ENCODE measurements at places on chromosomes 6 and 20.

GRCh38 chr20:56922497-56922896 is 293.4 kb downstream of the TFAP2C start:
- DNase-seq, result no peak

DNA sequence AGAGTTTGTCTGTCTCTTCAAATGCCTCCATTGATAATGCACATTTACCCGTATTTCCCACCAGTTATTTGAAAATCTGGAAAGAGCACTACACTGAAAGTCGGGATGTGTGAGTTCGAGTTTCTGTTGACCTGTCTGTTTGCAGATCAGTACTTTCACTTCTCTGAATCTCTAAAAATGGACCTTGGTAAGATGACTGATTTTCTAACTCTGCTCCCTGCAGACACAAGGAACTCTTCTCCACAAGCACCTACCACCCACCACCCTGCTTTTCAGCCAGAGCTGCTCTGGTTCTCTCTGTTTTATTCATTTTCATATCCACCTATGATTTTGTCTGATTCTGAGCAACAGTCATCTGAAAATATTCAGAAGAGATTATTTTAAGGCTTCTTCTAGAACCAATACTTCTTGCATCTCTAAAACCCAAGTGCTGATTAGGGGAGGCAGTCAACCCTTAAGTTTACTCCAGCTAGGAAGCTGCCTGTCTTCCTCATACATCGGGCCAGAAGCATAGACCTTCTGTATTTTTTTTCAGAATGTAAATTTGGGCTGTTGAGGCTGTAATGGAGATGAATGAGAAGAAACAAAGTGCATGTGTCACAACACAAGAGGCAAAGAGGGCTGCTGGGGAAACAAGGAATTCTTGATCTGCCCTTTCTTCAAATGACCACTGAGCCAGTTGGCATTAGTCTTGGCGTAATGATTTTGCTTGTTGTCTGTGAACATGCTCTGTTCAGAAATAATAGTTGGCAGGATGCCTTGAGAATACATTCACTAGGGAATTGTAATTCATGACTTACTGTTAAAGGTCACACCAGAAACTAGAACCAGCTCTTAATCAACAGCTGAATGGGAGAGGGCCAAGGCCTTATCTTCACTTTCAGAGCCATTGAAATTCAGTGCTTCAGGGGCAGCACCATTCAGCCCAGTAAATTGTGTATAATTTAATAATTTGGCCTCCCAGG is 85.4 kb upstream of the MYLIP start:
- DNase-seq, result no peak

DNA sequence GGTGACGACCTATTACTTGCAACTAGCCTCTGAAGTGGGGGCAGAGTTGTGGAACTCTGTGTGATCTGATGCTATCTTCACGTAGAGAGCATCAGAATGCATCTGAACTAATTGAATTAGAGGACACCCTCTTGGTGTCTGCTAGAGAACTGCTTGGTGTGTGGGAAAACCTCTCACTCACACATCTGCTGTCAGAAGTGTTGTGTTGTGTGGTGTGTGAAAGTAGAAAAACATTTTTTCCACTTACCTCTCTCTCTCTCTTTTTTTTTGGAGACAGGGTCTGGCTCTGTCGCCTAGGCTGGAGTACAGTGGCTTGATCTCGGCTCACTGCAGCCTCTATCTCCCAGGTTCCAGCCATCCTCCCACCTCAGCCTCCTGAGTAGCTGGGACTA is 90.0 kb downstream of the CHMP4B start:
- no peak for DNase-seq

GRCh38 chr6:133807501-133807900 is 81.4 kb upstream of the TCF21 start:
- DNase-seq, result no peak

- DNase-seq, result no peak
These were observed 8.1 kb downstream of the FOXA2 start for GRCh38 chr20:22576273-22576672.

DNA sequence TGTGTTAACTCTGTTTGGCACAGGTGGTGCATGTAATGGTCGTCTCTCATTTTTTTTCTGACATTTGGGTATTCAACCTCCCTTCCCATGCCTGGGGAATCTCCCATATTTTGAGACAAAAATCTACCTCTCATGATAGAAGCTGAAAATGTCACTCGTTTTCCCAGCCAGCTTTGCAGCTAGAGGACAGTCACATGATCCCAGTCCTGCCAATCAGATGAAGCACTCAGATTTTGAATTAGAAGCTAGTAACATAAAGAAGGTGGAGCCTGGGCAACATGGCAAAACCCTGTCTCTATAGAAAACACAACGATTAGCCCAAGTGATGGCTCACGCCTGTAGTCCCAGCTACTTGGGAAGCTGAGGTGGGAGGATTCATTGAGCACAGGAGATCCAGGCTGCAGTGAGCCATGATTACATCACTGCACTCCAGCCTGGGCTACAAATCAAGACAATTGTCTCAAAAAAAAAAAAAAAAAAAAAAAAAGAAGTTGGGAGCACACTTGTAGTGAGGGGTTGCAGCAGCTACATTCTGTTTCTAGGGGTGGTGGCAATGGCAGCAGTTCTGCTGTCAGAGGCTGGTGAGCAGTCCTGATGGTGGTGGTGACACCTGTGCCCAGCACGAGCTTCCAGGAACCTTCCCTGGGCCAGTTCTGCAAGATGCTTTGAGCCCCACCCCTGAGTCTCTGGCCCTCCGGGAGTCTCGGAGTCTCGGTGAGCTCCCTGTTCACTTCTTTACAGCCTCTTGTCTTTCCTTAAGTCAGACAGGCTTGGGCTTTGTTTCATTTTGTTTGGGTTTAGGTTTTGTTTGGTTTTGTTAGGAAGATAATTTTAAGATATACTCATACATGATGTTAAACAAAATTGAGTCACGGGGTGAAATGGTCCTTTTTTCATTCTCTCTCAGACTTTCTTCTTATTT is 94.1 kb upstream of the KCNG1 start:
- no peak for DNase-seq

DNA sequence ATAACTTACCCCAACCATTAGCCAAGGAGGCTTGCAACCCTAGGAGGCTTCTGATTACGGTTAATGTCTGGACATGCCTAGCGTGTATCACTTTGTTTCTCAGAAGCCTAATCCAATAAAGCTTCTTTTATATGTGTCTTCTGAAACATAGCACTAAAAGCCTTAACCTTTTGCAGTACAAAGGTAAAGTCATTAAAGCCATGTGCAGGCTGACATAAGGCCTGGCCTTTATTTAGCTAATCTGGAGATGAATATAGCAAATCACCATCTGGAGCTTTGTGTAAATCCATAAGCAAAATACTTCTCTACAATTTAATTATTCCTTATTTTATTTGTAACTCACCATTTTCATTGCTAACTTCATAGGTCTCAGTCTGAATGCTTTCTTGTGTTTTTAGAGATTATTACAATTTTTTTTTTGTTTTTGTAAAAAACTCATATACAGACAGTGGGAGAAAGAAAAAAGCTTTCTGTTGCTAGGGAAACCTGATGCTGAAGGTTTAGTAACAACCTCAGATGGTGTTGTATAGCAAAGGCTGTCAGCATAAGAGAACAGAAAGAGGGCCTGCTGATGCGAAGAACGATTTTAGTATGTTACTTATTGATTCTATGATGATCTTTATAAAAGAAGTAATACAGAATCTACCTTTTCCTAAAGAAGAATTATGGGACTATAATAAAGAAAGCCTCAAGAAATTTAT is at the start of gene EYS:
TSS of gene EYS (minus strand) at position 101 of the 701 bp plus-strand sequence. CDS start 211,816 bp downstream, outside the sequence.
- no peak for DNase-seq

DNA sequence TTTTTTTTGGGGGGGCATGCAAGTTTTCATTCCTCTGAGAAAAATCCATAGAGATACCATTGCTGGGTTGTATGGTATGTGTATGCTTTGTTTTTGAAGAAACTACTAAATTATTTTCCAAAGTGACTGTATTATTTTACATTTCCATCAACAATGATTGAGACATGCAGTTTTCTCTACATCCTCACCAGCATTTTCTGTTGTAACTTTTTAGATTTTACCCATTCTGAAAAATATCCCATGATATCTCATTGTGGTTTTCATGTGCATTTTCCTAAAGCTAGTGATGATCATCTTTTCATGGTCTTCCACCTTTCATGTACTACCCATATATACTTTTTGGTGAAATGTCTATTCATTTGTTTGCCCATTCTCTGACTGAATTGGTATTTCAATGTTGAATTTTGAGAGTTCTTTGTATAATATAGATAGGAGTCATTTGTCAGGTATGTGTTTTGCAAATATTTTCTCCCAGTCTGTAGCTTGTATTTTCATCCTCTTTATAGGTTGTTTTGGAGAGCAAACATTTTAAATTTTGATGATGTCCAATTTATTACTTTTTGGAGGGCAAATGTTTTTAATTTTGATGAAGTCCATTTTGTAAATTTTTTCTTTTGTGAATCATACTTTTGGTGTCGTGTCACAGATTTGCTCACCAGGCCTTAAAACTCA is 827.5 kb upstream of the CITED2 start:
- no peak for DNase-seq

- no peak for DNase-seq
These were observed 46.5 kb downstream of the ADTRP start for GRCh38 chr6:11732036-11732631.

GRCh38 chr20:19074356-19074755 is 138.1 kb upstream of the SLC24A3 start:
- DNase-seq, result no peak

DNA sequence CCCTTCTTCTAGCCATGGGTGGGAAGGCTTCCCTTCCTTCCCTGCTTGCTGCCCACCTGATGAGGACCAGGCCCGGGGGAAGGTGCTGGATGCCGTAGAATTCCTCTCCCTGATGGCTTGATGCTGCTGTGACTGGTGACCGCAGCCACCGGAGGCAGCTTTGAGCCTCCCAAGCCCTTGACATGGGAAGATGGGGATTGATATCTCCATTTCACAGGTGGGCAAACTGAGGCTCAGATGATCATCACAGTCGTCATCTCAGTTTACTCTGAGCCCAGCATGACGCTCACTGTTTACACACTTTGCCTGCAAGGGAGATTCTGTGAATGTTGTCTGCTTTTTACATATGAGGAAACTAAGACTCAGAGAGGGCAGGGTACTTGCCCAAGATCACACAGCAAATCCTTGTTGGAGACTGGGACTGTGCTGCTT is 43.9 kb downstream of the SRC start:
- no peak for DNase-seq

GRCh38 chr20:58448958-58449357 is 59.9 kb downstream of the VAPB start:
- no peak for DNase-seq

DNA sequence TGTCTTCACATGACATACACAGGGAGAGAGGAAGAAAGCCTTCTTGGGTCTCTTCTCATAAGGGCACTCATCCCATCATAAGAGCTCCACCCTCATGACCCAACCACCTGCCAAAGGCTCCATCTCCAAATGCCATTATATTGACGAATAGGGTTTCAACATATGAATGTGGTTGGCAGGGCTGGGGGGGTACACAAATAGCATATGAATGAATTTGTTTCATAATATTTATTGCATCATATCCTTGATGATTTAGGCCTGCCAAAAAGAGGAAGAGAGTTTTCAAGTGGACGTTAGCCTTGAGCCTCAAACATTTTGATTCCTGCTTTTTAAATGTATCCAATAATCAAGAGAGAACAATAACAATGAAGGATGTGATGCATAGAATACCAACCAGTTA is 26.2 kb upstream of the OPRM1 start:
- DNase-seq, result no peak

DNA sequence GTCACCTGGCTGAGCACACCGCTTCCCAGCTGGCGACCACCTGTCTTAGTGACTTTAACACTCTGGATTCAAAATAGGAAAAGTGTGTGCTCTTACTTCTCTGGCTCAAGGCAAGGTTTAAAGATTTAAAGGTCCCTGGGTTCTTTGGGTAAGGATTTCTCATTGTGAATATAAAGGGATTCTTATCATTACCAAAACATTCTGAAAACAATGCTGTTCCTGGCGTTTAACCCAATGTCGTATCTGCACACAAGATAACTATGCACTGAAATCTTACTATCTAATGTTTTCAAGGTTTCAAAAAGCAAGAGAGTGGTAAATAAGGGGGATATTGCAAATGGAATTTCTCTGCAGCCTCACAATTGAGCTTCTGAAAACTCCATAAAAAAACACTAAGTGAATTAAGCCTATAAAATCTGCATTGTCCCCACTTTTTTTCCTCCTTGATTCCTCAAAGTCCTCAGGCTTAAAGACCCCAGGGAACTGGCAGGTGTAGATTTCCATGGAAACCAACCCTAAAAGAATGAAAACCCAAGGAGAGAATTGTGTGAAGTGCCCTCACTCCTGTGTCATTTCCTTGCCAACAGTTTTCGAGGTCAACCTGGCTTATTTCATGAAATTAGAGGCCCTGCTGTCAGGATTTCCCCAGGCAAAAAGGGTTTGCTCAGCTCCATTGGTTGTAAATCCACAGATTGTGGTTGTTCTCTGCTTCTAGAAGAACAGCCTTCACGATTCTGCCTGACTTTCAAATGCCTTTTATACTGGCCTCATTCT is 44.0 kb downstream of the BMP2 start:
- DNase-seq, result no peak

DNA sequence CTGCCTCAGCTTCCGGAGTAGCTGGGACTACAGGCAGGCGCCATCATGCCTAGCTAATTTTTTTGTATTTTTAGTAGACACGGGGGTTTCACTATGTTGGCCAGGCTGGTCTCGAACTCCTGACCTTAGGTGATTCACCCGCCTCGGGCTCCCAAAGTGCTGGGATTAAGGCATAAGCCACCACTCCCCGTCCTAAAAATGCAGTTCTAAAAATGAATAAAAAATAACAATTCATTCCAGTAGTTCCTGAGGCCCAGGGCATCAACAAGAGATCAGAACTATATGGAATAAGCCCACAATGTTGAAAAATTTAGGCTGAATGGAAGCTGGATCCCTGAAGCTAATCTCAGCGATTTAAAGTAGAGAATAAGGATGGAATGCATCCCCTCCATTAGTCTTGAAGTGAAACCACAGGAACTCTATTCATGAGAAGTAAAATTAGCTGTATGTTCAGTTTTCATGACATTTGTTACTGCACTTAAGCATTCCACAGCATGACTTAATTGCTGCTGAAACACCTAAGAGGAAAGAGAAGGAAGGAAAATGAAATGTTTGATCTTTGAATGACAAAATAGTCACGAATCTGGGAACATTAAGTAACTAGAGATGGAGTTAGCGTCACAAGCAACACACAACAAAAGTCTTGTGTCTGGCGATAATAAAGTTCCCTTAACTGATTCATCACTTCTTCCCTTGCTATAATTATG is 80.4 kb upstream of the RIPOR2 start:
- no peak for DNase-seq

- no peak for DNase-seq
These were observed 105.9 kb upstream of the PRSS16 start for GRCh38 chr6:27141529-27142015.

- no peak for DNase-seq
These were observed 15.1 kb upstream of the APMAP start for GRCh38 chr20:25007491-25008305.

DNA sequence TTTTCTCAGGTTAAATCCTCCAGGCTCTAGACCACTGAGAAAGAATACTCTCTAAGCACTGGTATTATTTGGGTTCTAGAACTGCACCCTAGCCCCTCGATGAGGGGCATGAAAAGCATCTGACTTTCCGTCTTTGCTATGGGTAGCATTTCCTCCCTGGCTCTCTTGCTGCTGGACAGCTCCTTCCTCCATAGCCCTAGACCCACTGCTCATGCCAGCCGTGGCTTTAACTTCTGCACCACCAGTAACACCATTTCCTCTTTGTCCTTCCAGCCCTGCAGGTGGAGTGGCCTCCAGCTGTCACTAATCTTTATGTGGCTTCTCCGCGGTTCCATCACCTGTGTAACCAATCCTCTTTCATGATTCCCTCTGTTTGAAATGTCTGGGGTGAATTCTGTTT is 194.9 kb downstream of the SCP2D1 start:
- no peak for DNase-seq
